ENCODE measurements at places on chromosomes 2 and 18.

GRCh38 chr2:74919827-74920226 is 38.6 kb upstream of the POLE4 start:
- DNase-seq: peak; percentile 57

GRCh38 chr2:217477583-217477982 is 525.2 kb downstream of the TNS1 start:
- DNase-seq: no peak

DNA sequence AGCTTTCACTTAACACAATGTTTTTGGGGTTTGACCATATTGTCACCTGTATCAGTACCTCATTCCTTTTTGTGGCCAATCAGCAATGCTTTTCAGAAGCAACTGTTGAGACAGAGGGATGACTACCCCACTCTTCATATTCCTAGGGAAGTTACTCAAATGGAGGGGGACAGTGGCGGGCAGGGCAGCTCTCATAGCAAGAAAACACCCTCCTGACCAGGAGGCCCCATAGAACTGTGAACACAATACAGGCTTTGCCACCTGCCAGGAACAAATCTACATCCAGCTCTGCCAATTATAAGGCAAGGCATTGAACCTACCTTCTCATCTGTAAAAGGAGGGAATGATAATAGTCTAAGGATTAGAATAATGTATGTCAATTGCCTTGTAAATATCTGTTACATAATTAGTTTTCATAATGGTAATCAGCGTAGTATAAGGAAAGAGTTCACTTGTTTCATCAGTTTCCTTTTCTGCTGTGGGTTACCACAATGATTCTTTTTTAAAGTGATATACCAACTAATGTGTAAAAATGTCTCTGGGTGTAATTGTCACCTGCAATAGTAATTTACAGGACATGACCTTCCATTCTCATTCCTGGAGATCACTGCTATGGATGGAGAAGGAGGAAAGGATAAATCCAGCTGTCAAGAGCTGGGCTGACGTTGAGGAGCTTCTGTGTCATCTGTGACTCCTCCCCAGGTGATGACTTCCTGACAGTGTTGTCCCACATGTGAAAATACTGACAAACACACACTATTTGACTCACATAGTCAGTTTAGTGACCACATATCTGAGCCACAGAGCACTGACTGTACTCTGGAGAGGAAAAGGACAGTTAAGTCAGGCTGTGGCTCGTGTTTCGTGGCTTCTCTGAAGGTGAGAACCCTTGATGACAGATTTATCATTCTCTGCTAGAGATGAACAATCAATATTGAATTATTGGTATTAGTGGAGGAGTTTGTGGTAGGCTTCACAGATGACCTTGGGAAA is 13.5 kb downstream of the ALPK2 start:
- peak; percentile 55 for DNase-seq

DNA sequence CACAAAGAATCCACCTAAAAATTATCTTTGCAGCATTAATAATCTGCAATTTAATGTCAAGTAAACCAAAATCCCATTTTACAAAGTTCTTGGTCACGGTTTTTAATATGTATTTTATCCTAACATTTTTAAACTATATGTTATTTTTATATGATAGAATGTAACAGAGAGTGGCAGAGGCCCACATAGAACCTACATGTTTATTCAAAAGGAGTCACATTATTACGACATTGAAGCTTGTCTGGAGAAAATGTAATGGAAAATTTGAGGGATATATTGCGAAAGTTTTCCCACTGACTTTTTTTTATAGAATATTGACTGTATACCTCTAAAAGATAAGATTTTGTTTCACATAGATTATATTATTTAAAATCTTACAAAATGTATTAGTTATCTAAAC is 89.7 kb upstream of the COL3A1 start:
- DNase-seq: no peak

- no peak for DNase-seq
These were observed 174.1 kb downstream of the NOL4 start for GRCh38 chr18:34050661-34051060.

- DNase-seq: no peak
These were observed 35.3 kb downstream of the LRRFIP1 start for GRCh38 chr2:237662671-237663093.

GRCh38 chr2:11343650-11344341 is 640 bp downstream of the ROCK2 start:
- DNase-seq: no peak

DNA sequence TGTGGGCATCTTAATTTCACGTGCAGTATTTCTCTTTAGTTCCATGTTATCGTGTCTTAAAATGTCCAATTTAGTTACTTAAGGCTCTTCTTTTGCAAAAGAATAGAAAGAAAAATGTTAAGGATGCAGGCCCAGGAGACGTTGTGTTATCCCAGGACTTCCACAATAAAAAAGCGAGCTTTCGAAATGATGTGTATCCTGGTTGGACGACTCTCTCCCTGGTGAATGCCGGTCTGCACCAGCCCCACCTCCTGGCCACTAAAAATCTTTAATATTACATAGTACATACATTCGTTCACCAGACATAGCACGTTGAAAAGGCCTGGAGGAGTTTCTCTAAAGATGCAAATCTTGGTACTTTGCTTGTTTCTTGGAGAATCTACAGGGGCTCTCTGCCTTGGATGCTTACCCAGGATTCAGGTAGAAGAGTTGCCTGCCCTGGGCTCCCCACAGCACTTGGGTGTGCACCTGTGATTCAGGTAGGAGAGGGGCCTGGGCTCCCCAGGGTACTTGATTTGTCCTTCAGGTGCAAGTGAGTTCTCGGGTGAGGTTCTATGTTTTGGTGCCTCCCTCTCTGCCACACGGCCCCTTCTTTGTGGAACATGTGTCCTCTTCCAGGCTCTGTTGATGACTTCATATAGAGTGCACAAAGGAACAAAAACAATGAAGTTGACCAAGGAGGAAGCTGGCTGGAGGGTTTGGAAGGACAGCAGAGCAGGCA is 26.6 kb downstream of the TWIST2 start:
- DNase-seq: no peak

GRCh38 chr2:70779911-70780545 is 10.4 kb downstream of the FIGLA start:
- DNase-seq: no peak

GRCh38 chr2:168620554-168620953 is 164.5 kb downstream of the CERS6 start:
- DNase-seq: no peak

DNA sequence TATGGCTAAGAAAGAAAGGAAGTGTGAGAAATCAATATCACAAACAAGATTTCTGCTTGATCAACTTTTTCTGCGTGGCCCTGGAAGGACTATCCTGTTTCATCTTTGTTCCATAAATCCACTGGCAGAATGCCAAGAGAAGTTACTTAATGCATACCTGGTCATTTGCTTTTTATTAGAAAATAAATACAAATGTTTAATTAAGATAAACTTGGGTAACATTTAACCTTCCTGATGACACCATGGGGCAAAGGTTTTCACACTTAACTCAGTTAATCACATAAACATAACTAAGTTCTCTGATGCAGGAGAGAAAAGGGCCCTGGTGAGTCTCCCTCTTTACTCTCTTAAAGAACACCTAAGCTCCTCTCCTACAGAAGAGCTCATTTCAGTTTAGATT is 203.3 kb downstream of the AFF3 start:
- DNase-seq: no peak

- no peak for DNase-seq
These were observed 16.7 kb upstream of the FOSL2 start for GRCh38 chr2:28375742-28376631.

DNA sequence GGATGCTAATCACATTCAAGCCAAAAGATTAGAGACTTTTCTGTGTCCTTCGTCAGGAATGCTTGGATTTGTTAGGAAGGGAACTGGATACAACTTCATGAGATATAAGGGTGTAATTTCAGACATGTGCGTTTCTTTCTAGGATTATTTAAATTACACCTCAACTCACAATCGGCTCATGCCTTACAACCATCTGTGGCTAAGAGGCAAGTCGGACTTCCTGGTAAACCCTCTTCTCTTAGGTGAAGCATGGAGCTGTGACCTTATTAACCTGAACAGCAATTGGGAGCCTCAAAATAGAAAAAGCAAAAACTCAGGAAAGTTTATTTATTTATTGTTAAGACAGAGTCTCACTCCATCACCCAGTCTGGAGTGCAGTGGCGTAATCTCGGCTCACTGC is 61.8 kb downstream of the SEMA4F start:
- no peak for DNase-seq

GRCh38 chr18:75173125-75173432 is 35.9 kb downstream of the PTGR3 start:
- DNase-seq: no peak

GRCh38 chr2:192035731-192036442 is 158.8 kb downstream of the TMEFF2 start:
- no peak for DNase-seq

DNA sequence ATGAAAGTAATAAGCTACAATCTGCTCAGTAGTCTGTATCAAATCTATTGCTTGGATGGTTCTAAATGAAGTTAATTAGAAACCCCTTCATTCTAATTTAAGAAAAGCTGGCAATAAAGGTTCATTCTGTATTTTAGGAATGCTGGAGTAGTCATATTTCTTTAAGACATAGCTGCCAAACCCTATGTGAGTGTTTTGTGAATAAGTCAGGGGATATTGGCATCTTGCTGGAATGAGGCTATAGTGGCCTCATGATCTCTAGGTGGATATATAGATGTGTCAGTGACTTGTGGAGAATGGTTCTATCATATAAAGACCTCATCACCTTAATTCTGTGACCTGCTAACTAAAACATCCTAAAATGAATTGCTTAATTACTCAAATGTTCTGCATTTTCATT is 196.3 kb downstream of the PDE1A start:
- no peak for DNase-seq

DNA sequence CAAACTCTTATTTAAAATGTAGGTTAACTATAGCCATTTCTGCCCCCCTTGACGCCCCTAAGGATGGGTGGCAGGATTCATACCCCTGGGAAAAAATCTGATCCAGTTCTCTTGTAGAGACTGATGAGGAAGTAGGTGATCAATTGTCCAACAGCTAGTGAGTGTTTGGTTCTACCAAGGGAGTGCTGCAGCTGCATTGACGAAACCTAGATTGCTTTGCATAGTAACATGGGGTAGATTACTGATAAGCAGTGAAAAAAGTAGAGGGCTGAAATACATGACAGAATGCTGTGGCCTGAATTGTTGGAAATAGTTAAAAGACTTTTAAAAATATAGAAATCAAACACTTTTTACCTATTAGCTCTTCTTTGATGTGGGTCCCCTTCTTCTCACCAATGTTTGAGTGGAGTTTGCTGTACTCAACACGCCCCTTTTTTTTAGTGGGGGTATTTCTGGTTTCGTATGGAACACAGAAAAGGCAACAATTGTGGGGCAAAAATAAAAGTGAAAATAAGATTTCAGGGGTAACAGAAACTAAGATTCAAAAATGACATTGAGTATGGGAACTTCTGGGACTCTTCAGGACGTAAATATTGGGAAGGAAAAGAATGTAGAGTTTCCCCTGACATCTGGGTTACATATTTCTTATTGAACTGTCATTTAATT is 66.2 kb downstream of the MAIP1 start:
- no peak for DNase-seq

GRCh38 chr2:105125920-105126319 is 88.1 kb downstream of the MRPS9 start:
- DNase-seq: no peak

- DNase-seq: no peak
These were observed 105.4 kb upstream of the MMADHC start for GRCh38 chr2:149692961-149693396.

GRCh38 chr2:237968048-237968862 is 1.4 kb downstream of the UBE2F start:
- peak; percentile 16 for DNase-seq

- no peak for DNase-seq
These were observed 100.7 kb downstream of the GALNT13 start for GRCh38 chr2:153972412-153972811.

DNA sequence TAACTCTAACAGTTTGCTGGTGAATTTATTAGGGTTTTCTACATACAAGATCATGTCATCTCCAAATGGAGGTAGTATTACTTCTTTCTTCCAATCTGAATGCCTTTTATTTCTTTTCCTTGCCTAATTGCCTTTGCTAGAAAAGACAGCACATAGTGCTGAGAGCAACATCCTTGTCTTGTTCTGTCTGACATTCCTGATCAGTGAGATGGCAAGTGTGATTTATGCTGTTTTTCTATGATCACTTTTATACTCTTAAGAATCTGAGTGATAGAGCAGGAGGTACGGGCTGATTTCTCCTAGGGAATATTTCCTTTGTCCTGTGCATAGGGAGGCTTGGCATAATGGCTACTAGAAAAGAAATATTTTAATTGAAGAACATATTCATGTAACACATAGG is 17.3 kb downstream of the LYPD6B start:
- DNase-seq: no peak

DNA sequence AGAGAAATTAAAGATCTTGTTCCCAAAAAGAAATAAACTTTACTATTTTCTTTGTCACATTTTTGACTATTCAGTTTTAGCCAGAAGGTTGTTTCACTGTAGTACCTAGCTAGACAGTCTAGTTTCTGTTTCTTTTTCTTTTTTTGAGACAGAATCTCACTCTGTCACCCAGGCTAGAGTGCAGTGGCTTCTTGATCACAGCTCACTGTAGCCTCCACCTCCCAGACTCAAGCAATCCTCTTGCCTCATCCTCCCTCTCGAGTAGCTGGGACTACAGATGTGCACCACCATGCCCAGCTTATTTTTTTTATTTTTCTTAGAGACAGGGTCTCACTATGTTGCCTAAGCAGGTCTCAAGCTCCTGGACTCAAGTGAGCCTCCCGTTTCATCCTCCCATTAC is 2.2 kb downstream of the RBM45 start:
- DNase-seq: no peak

DNA sequence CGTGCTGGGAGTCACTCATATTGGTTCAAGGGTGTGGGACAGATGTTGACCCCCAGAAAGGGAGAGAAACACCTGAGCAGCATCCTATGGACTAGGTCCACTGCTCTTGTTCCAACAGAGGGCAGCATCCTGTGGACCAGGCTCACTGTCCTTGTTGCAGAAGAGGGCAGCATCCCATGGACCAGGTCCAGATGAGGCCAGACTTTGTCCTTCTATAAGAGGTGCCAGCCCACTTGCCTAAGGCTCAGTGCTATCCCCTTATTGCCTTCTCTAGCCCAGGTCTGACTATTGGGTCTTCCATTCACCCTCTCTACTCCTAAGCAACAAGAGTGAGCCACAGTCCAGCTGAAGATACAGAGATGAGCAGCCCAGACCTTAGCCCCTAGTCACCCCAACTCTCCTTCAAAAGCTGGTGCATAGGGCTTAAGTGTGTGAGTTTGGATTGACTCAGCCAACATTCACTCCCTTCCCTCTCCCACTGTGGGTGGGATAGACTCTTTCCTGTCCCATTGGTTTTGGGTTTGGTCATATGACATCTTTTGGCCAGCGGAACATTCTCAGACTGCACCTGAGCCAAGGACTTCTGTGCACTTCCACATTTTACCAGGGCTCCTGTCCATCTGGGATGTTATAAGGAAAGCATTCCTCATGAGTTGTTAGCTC is 132.4 kb upstream of the GPC1 start:
- DNase-seq: no peak

GRCh38 chr2:64605026-64605471 is 48.7 kb downstream of the SERTAD2 start:
- DNase-seq: no peak

- no peak for DNase-seq
These were observed 47.0 kb downstream of the TNFRSF11A start for GRCh38 chr18:62372156-62372555.

Data from stimulated activated CD4-positive, alpha-beta T cell treated with anti-CD3 and anti-CD28 coated beads, Interleukin-12 subunit alpha, Interleukin-12 subunit beta, amount 100 ng/mL, for 24 hours (primary cell).